Upper lobe of right lung (tissue), 1 donor: ENCODE measurements at places on chromosomes 13 and 19. TPM values are rescaled to one million over a fixed set of nuclear protein-coding genes. Genes with fewer than 3 reads are reported as not detected.

DKKL1 gene
- total RNA-seq = not detected

ETV2 gene
- total RNA-seq = 0.72 TPM

CDX2 gene
- not detected for total RNA-seq

ICAM5 gene
- total RNA-seq = 18.3 TPM

ATP7B gene
- 5.8 TPM for total RNA-seq

COL4A2 gene
- total RNA-seq = 273 TPM

ANGPTL8 gene
- total RNA-seq = not detected

ICAM4 gene
- total RNA-seq = 11.1 TPM

DPRX gene
- not detected for total RNA-seq

DIS3 gene
- 30.2 TPM for total RNA-seq

CLEC17A gene
- total RNA-seq = not detected

LDLR gene
- total RNA-seq = 242 TPM

CD70 gene
- total RNA-seq = 1.7 TPM

CEACAM21 gene
- total RNA-seq = 16.3 TPM

TSHZ3 gene
- 5.8 TPM for total RNA-seq

WDR88 gene
- total RNA-seq = not detected

ZSCAN5C gene
- total RNA-seq = not detected

TIMM50 gene
- total RNA-seq = 43.9 TPM

ZNF30 gene
- total RNA-seq = 4.8 TPM

GRK1 gene
- 0.09 TPM for total RNA-seq

ERICH4 gene
- not detected for total RNA-seq

SLAIN1 gene
- 16.4 TPM for total RNA-seq

SLC6A16 gene
- 4.5 TPM for total RNA-seq

CCL25 gene
- total RNA-seq = not detected

PCSK4 gene
- 4.3 TPM for total RNA-seq

ZNF582 gene
- total RNA-seq = 4.2 TPM

KCNN4 gene
- 7.3 TPM for total RNA-seq

ZIC5 gene
- total RNA-seq = not detected

LILRB2 gene
- total RNA-seq = 18.8 TPM

NLRP4 gene
- total RNA-seq = not detected
